ENCODE measurements at places on chromosomes 11 and 22.

DNA sequence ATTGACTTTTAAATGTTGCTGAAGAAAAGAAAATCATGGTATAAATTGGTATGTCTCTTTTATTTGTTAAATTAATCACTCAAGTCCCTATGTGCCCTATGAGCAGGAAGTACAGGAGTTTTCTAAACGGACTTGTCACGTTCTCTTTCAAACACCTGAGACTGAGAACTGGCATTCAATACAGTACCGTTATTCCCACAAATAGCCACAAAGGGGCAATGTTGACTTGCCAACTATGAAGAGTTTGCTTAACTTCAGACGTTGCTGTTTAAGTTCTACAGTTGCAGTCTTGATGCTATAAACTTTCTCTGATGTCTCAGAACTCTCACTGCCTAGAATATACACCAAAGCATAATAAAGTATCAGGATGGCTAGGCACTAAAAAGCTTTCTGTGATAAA is 7.6 kb downstream of the OR56A1 start:
- no peak for DNase-seq

DNA sequence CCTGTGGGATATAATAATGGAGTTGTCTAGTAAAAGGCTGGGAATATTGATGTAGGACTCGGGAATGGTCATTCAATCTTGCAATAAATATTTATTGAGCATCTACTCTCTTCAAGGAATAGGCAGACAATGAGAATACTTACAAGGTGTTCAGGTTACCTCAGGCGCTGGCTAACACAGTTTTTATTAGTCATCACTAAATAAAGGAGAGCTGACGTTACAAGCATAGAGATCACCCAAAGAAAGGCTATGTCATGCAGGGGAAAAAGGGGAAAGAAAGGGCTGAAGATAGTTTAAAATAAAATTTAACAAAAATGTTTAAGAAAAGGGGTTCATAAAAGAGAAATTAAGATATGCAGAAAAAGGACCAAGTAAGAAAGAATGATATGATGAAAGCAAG is 15.8 kb upstream of the CTSC start:
- no peak for DNase-seq

DNA sequence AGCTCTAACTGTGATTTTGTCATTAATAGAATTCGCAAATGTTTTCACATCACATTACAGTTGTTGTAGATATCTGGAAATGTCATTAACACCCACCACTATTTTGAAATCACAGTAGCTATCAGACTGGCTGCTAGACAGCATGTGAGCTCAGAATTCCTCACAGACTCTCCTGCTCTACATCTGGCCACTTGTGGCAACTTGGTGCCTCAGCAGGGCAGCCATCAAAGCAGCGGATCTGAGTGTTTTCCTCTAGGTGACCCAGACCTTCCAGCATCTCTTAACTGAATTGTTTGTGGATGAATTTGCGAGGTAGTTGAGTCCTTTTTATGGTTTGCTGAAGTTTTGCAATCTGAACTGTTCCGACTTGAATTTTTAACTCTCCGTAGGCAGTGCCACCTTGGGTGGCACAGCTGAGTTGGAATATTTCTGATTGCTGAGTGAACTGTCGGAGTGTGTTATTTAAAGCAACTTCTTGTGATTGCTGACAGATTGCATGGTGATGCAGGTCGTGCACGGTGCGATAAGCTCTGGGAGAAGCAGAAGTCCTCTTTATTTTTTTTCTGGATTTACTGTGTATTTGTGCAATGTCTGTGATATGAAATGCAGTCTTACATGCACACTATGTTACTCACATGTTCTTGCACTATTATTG is 114.0 kb upstream of the PLET1 start:
- no peak for DNase-seq

GRCh38 chr11:78230161-78230877 is 41.6 kb downstream of the USP35 start:
- peak; percentile 24 for DNase-seq

GRCh38 chr11:131446590-131447275 is 76.3 kb downstream of the NTM start:
- no peak for DNase-seq

GRCh38 chr22:46377525-46378425 is 42.3 kb downstream of the TRMU start:
- DNase-seq, result no peak

GRCh38 chr11:69697861-69698260 is 6.0 kb downstream of the FGF19 start:
- no peak for DNase-seq

DNA sequence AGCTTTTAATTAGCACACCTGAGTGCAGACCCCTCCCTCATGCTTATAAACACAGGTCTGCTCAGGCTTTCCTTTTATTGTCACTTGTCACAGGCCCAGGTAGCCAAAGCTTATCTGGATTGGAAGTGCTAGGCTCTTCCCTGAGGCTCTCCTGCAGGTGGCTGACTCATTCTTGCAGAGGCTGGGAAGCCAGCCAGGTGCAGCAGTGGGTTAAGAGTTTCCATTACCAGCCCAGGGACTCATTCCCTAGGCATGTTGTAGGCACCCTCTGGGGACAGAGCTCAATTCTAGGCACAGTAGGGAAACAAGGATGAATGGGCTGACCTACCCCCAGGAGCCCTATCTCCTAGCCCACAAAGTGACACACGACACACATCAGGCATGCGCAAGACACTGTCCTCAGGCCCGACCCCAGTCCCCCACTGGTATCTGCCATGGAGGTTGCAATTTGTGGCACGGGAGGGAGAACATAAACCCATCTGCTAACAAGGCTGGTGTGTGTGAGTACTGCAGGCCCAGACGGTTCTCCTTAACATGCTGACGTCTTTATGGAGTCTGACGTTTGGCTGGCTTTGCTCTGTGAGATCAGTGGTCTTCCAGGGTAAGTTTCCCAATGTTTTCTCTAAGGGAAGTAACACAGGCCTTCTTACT is 94.2 kb downstream of the ABTB2 start:
- DNase-seq, result peak; percentile 90

GRCh38 chr11:20090654-20091374 is 69.5 kb downstream of the DBX1 start:
- no peak for DNase-seq

DNA sequence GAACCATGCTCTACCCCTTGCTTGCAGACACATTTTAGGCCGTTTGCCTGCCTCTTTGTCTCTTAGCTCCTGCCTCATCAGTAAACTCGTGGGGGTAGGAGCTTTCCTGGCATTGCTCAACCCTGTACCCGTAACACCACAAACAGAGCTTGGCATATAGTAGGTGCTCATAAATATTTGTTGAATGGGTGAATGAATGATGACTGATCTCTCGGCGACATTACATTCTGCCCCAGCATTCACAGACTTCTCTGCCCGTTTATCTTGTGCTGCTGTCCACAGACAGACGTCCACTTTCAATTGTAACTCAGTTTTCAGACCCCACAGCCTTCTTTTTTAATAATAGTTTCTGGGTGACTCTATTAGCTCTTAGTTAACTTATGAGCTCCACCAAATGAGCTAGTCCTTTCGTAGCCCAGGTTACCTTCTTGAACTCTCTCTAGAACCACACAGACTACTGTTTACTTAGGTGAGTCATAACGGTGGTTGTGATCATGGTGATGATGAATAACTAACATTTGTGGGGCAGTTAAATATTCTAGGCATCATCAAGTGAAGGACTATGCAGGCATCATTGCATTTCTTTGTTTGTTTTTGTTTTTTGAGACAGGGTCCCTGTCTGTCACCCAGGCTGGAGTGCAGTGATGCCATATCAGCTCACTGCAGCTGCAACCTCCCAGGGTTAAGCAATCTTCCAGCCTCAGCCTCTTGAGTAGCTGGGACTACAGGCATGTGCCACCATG is 188.4 kb downstream of the ADAMTS15 start:
- peak; percentile 79 for DNase-seq

GRCh38 chr11:10021563-10021962 is 272.5 kb downstream of the SBF2 start:
- DNase-seq, result no peak

- no peak for DNase-seq
These were observed 932.8 kb downstream of the BRD1 start for GRCh38 chr22:48894804-48895250.

GRCh38 chr11:43547430-43547831 is 133.1 kb upstream of the HSD17B12 start:
- DNase-seq, result no peak

DNA sequence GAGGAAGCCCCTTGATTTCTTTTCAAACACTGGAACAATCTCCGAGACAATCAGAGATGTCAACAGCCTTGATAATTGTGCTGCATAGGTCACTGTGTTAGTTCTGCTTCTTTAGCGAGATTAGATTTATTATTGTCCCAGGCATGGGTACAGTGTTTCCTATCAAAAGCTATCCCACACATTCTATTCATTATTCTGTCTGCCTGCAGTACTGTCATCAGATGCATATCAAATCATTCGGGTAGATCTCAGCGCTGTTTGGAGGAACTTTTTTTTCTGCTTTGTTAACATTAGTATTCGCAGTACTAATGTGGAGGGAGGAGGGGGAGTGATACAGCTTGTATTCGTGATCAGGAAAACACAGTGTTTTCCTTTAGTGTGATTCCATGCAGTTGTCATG is 208.0 kb downstream of the C11orf91 start:
- no peak for DNase-seq

DNA sequence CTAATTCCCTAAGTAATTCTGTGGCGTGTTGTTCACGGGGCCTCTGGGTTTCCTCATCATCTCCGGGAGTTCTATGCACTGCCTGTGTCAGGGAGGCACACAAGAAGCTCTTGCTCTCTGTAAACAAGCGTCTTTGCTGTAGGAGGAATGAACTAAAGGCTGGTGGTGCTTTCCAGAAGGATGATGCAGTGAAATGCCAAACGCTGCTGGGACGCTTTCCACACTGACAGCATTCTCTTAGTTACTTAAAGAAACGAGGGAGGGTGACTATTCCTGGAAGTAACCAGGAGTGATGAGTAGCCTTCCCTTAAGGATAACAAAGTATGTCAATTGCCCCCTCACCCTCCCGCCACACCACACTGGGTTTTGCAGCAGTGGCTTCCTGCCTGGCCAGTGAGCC is 38.5 kb upstream of the NUP50 start:
- DNase-seq, result no peak
